ENCODE measurements at places on chromosomes 16 and 17.

DNA sequence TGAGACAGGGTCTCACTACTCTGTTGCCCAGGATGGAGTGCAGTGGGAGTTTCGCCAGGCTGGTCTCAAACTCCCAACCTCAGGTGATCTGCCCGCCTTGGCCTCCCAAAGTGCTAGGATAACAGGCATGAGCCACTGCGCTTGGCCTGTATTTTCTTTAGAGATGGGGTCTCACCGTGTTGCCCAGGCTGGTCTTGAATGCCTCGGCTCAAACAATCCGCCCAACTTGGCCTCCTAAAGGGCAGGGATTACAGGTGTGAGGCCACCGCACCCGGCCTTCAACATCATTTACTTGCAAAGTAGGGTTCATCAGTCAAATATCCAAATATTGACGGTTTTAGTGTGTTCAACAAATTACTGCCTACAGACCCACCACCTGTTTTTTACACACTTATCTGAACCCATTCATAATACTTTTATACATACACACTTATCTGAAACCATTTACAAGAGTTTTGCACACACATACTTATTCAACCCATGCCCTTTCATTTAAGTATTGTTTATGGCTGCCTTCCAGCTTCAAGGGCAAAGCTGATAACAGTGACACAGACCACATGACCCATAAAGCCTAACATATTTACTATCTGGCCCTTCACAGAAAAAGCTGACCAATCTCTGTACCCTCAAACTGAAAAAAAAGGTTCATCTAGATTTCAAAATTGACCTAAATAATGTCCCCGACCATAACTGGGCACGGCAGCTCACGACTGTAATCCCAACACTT is 11.9 kb downstream of the TMEM170A start:
- no peak for DNase-seq

- DNase-seq, result no peak
Observed at GRCh38 chr17:44008205-44008909, 3.9 kb downstream of the NAGS start.

- DNase-seq, result no peak
Observed at GRCh38 chr16:67391424-67392300, 1.6 kb downstream of the TPPP3 start.

DNA sequence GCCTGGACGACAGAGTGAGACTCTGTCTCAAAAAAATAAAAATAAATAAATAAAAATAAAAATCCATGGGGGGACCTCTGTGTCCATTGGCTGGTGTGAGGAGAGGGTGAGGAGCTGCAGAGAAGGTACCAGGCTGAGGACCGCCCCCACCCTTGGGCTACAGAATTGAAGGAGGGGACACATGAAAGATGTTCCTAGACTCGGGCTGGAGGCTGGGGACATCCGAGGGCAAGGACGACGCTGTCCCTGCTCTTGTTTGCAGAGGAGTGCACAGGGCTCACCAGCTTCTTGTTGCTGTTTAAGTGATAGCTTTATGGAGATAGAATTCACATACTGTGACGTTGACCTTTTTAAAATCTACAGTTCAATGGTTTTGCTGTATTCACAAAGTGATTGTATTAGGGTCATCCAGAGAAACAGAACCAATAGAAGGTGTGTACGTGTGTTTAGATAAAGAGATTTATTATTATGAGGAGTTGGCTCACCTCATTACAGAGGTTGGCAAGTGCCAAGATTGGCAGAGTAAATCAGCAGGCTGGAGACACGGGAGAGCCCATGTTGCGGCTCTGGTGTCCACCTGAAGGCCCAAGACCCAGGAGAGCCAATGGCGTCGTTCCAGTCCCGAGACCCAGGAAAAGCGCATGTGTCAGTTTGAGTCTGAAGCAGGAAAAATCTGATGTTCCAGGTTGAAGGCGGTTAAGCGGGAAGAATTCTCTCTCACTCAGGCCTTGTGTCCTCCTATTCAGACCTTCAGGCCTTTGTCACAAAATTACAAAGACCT is 320.7 kb downstream of the SEC14L1 start:
- DNase-seq, result no peak

DNA sequence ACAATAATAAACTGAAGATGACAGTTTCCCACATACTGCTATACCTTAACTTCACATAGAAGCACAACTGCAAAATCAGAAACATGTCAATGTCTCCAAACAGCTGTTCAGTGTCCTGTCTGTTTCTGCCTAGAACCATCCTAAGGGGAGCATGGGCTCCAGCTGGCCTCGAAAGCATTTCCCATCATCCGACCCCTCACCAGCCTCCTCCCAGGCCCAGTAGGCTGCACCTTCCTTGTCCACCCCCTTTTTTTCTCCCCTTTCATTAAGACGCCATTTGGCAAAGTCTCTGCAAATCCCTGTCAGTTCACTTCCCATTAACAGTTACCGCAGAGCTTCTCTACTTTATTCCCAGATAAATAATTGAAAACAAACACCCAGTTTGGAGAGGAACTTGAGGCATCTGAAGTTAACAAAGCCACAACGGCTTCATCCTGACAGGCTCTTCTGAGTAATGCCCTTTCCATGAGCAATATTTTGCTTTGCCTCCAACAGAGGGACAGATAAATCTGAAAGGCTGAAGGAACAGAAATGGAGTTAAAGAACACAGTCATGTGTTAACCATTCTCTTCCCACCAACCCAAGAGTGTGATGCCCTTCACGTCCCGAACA is 65.3 kb downstream of the SLC39A11 start:
- DNase-seq, result no peak

Data from activated naive CD8-positive, alpha-beta T cell treated with anti-CD3 and anti-CD28 coated beads, Interleukin-2, amount 50 U/mL, for 24 hours (primary cell).